ENCODE measurements at places on chromosomes 13 and 19. TPM values are rescaled to one million over a fixed set of nuclear protein-coding genes. Genes with fewer than 3 reads are reported as not detected.

- DNase-seq: no peak
These were observed 97.5 kb downstream of the RAB20 start for GRCh38 chr13:110463871-110464510.

DNA sequence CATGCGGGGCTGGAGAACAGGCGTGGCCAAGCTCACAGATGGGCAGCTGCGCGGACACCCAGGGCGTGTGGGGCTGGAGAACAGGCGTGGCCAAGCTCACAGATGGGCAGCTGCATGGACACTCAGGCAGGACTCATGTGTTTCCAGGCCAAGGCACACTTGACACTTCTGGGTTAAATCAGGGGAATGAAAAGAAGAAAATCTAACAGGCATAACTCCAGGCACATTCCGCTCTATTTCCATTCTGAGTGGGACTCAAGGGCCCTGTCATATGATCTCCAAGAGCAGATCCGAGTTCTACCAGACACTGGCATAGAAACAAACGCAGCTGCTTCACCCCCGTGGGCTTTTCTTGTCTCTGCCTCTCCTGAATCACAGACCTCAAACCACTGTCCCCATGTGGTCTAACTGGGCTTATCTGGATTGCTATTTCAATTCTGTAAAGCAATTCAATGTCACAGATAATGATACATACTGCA is 17.4 kb upstream of the C13orf46 start:
- no peak for DNase-seq

DNA sequence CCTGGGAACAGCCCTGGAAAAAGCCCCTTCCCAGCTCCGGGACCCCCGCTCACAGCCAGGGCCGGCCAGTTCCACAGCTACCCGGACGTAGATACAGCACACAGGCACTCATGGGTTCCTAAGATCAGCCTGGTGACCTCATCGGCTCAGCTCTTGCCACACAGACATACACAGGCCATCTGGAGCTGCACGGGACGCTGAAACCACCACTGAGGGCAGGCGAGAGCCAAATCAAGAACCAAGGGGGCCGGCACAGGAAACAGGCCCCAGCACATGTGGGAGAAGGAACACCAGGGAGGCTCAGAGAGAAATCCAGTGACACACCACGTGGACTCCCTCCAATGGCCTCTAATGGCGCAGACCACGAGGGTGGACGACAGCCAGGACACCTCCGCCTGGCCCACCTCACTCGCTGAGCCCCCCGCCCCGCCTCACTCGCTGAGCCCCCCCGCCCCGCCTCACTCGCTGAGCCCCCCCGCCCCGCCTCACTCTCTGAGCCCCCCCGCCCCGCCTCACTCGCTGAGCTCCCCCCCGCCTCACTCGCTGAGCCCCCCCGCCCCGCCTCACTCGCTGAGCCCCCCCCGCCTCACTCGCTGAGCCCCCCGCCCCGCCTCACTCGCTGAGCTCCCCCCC is 69.7 kb upstream of the C13orf46 start:
- peak; percentile 36 for DNase-seq

- DNase-seq: no peak
These were observed 148.5 kb downstream of the KDM4B start for GRCh38 chr19:5117421-5117820.

- no peak for DNase-seq
These were observed 227.5 kb upstream of the SERP2 start for GRCh38 chr13:44146138-44146537.

GRCh38 chr13:32504263-32504662 is 34.3 kb downstream of the N4BP2L2 start:
- DNase-seq: no peak

Gene SLC7A9
- not detected for total RNA-seq

Gene AXL
- total RNA-seq: 0.42 TPM

Gene LGALS16
- total RNA-seq: not detected

Gene VWA8
- total RNA-seq: 22.6 TPM

Gene CYP4F12
- not detected for total RNA-seq

Gene DCT
- not detected for total RNA-seq

All from activated naive CD8-positive, alpha-beta T cell treated with anti-CD3 and anti-CD28 coated beads for 36 hours (primary cell).